ENCODE measurements at places on chromosomes 7 and 10.

DNA sequence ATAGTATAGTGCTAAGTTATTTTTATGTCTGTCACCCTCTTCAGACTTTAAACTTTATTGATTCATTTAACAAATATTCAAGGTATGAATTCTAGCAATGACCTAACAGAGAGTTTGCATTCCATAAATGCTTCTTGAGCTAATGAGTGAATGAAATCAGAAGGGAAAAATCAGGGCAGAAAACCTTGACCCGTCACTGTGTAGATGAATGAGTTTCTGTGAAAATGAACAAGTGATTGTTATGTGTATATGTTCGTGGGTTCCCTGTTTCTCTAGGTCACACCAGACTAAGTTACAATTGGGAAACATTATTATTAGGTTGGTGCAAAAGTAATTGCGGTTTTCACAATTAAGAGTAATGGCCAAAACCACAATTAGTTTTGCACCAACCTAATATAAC, 30.1 kb downstream of the APBB1IP start:
- DNase-seq: no peak

- DNase-seq: no peak
Measured at GRCh38 chr7:64614812-64615211, 51.1 kb upstream of the ZNF107 start.

DNA sequence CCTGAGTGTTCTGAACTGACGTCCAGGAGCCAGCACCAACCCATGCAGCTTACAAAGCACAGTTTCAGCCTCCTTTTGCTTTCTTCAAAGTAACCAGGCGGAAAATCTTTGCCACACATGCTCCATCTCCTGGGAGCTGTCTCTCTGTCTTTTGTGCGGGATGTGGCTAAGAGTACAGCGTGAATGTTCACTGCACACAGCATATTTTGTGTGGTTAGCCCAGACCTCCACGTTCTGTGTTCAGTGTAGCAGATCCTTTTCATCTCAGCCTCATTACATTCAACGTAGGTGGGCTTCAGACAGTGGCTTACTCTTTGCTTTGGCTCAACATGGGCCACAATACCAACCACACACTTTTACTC, 200.8 kb downstream of the TNS3 start:
- DNase-seq: no peak

DNA sequence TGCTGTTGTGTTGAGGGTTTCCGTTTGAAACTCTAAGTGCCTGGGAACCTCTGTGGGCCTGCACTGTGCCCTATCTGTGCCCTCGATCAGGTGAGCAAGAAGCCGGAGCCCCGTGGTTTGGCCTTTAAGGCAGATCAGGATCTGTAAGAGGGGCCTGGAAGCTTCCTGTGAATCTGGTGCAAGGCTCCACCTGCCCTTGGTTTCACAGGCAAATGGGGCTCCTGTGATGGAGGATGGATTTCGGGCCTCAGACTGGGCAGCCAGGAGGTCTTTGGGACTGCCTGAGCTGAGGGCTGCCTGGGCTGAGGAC, 21.6 kb downstream of the SCART1 start:
- DNase-seq: peak; percentile 6

DNA sequence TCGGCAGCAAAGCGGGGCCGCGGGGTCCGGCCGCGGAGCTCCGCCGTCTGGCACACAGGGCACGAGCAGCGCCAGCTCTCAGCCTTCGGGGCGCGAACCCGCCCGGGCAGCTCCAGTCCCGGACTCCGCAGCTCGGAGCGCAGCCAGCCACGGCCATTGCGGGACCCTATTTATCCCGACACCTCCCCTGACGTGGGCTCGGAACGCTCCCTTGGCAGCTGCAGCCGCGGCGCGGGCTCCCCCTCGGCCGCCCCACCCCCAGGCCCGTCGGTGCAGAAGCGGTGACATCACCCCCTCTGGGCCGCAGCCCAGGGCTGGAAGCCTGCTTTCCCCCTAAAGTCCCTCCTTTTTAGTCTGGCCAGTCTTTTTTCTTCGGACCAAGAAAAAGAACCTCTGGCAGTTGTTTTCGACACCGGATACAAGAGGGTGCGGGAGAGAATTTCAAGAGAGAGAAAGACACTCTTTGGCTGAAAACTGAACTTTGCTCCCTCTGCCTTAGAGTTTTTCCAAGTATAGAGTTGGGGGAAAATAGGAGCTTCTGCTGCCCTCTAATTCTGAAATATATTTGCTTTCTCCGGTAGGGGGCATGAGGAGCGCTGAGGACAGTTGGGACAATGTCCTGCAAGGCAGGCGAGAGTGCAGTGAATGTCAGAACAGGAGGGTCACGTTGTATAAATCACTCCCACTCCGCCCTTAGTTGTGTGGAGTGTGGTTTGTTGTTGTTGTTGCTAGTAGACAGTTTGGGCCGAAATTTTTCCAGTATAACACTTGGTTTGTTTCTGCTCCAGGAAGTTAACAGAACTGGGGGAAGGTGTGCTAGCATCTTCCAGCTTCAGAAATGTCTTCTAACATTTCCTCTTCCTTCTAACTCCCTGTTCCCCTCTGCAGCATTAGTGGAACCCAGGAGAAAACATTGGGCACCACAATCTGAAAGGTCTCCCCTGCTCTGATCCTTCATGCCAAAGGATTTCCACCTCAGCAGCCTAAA, at the start of gene SFRP4:
Gene SFRP4, minus strand, starts transcription at position 145 of the 988 bp plus-strand sequence. CDS start 280 bp downstream, outside the sequence.
- DNase-seq: no peak

DNA sequence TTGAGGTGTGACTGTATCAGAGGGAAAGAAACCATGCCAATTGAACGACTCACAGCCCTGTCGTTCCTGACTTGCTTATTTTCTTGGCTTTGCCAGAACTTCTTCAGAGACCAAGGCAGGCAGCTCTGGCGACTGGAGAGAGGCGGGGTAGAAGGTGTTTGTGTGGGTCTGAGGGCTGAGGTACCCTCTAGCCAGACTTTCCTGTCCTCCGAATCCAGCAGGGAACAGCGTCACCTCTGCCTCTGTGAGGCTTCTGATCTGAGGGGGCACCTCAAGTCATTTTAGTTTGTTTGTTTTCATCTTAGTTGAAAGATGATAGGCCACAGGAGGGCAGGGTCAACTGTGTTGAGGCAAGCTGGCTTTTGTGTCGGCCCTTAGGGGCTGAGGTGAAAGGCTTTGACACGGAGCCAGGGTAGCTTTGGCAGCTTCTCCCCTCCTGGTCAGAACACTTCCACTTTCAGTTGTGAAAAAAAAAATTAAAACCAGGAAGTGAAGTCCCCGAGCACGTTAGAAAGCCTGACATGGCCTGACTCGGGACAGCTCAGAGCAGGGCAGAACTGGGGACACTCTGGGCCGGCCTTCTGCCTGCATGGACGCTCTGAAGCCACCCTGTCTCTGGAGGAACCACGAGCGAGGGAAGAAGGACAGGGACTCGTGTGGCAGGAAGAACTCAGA, 1.9 kb downstream of the ACSL5 start:
- DNase-seq: peak; percentile 21

DNA sequence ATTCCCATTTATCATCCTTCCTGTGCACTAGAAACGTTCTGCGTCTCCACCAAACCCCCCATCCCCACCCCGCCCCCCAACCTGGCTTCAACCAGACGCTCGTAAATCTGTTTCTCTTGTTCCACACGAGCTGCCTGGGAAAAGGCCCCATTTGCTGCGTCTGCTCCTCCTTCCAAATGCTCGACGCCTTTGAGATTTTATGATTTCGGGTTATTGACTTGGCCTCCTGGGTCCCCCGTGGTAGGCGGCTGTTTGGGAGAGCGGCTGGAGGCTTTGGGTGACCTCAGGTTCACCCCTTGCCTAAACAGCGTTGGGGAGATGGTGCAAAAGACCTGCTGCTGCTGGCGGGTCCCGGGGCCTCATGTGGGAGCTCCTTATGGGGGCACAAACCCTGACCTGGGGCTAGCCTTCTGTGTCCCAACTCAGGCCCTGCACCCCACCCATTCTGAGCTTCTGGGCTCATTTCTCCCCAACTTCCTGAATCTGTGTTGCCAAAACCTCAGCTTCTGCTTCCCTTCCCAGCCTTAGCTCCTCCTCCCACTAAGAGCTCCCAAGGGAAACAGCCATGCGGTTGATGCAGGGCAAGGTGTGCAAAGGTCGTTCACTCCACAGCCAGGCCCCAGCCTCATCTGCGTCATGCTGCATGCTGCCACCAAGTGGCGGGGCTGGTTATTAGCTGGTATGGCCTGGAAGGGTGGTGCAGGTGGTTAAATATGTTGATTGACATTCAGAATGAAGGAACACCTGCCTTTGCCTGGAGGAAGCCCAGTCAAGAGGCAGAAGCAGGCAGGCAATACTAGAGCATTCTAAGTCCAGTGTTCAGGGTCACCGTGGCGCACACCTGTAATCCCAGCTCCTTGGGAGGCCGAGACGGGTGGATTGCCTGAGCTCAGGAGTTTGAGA, 49.1 kb upstream of the ELN start:
- no peak for DNase-seq

DNA sequence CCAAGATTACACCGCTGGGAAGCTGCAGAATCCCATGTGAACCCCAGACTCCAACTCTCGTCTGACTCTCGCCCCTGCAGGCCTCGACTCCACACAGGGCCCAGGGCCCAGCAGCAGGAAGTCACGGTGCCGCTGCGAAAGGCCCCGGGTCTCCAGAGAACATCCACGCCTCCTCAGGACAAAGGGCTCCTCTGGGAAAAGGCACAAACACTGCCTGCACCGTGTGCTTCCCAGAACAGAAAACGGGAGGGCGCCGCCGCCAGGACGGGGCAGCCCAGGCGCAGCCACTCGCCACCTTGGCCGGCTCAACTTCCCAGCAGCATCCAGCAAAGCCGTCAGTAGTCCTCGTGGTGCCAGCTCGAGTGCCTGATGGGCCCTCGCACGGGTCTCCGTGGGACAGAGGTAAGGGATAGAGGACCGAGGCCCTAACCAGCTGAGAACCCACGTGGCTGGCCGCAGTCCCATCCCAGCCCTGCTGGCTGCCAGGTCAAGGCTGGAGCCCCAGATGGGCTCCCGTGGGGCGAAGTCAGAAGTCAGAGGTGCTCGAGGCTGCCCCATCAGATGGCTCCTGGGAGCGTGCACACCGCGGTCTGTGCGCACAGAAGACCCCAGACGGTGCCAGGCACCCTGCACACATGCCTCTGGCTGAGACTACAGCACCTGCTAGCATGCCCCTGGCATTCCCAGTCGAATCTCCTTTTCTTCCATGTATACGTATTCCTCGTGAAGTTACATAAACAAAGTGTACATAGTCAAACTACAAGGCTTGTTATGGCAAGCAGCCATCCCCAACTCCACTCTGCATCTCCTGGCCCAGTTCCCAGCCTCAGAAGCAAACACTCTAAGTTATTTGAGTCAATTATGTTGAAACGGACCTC, 60.2 kb downstream of the MAD1L1 start:
- DNase-seq: no peak

DNA sequence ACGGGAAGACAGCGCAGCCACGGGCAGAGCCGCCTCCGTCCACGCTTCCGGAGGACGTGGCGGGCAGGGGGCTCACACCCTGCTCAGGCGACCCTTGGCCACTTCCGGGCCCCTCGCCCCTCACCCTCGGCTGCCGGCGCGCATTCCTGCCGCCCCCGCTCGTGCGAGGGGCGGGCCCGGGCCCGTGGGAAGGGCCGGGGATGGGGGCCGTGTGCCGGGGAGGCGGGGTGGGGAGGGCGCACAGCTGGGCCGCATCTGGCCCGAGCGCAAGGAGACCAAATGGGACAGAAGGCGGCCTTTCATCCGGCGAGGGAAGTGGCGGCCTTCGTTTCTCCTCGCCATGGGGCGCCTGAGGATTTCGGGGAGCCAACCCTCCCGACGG, 846 bp upstream of the LFNG start:
- no peak for DNase-seq

GRCh38 chr7:149145031-149145845, 2.0 kb upstream of the ZNF398 start:
- no peak for DNase-seq

DNA sequence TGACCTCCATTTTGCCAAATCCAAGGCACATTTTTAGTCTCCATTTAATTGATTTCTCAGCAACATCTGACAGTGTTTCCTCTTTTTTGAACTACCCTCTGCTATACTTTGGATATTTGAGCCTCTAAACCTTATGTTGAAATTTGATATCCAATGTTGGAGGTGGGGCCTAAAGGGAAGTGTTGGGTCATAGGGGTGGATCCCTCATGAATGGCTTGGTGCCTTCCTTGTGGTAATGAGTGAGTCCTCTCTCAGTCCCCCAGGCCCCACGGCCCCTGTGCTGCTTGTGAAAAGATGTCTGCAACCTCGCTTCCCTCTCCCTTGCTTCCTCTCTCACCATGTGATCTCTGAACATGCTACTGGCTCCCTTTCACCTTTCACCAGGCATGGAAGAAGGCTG, 96.8 kb upstream of the DGKB start:
- DNase-seq: no peak

DNA sequence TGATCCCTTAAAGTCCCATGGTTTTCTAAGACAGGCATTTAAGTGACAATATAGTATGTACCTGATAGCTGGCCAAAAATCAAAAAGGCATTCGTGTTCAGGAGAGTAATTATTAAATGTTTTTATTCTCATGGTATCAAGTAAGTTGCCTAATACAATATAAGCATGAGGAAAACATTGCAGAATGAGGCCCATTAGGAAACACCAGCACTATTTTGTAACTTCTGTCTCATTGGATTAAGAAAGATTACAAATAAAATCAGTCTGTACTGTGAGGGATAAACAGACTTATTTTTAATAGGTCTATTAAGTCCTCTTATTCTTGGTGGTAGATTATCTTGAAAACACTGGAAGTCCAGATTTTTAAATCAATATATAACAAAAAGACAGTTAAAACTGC, 110.1 kb downstream of the SNX13 start:
- DNase-seq: no peak

GRCh38 chr7:73903321-73904218, 42.6 kb downstream of the TMEM270 start:
- no peak for DNase-seq

GRCh38 chr10:30000802-30001571, 58.4 kb downstream of the JCAD start:
- no peak for DNase-seq

DNA sequence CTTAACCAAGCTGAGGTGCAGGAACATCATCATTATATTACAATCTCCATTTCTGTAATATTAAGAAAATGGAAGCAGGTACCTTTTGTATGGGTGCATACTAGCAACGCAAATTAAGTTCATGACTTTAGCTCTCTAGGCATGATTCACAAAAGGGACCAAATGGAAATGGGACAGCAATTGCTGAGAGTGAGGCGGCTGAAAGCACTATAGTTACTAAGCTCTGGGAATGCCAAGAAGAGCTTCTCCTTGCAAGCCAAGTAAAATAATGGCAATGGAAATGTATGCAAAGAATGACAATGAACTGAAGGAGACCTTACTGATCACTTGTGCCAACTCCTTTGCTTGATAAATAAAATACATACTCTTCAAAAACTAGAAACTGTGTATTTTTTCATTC, 36.2 kb upstream of the RNF148 start:
- no peak for DNase-seq

DNA sequence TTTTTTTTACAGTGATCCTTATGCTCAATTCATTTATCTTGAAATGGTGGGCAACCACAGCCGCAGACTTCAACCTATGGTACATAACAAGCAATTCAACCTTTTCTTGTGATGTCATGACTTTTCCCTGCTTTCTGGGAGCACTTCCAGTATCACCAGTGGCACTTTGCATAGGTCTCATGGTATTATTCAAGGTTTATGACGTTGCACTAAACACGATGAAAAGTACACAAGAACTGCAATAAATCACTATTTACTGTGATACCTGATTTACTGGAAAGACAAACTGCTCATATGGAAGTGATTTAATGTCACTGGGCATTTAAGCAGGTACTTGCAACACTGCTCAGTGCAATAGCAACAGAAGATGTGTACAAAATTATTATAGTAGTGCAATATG, 251.7 kb upstream of the CXCL12 start:
- no peak for DNase-seq

- DNase-seq: no peak
Measured at GRCh38 chr10:58829839-58830238, 317.2 kb downstream of the BICC1 start.

GRCh38 chr7:153193144-153193595, 433.6 kb downstream of the ACTR3B start:
- no peak for DNase-seq

All from stimulated activated CD8-positive, alpha-beta memory T cell treated with anti-CD3 and anti-CD28 coated beads, Interleukin-7, amount 100 ng/mL, for 1 hour (primary cell).